ENCODE measurements at places on chromosomes 12 and 14.

GRCh38 chr12:114841557-114842251 is 157.7 kb upstream of the TBX3 start:
- DNase-seq: no peak
- no peak overlapping the region for H3K4me3 ChIP-seq
- no peaks in the 10 kb centered on the region for H3K36me3 ChIP-seq
- no peak overlapping the region for H3K27ac ChIP-seq
- no peaks in the 10 kb centered on the region for H3K4me1 ChIP-seq

DNA sequence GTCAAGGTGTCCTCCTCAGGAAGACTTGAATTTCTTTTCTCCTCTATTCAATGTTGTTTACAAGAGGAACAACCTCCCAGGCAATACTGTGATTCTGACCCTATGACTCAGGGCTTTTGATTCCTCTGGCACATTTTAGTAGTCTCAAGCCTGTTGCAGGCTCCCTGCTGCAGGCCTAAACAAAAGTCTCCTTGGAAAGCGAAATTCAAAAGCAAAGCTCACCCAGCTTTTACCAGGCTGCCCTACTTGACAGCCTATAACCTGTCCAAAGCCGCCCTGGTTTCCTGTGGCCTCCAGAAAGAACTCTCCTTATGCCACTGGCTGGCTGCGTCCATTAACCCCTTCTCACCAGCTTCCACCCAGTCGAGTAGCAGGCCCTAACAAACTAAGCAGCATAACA is 11.6 kb downstream of the FGD6 start:
- H3K27me3 ChIP-seq: no peaks in the 10 kb centered on the region
- H3K36me3 ChIP-seq: no peaks in the 10 kb centered on the region
- H3K4me1 ChIP-seq: no peaks in the 10 kb centered on the region
- DNase-seq: no peak
- no peak overlapping the region for H3K4me3 ChIP-seq
- H3K27ac ChIP-seq: no peak overlapping the region

DNA sequence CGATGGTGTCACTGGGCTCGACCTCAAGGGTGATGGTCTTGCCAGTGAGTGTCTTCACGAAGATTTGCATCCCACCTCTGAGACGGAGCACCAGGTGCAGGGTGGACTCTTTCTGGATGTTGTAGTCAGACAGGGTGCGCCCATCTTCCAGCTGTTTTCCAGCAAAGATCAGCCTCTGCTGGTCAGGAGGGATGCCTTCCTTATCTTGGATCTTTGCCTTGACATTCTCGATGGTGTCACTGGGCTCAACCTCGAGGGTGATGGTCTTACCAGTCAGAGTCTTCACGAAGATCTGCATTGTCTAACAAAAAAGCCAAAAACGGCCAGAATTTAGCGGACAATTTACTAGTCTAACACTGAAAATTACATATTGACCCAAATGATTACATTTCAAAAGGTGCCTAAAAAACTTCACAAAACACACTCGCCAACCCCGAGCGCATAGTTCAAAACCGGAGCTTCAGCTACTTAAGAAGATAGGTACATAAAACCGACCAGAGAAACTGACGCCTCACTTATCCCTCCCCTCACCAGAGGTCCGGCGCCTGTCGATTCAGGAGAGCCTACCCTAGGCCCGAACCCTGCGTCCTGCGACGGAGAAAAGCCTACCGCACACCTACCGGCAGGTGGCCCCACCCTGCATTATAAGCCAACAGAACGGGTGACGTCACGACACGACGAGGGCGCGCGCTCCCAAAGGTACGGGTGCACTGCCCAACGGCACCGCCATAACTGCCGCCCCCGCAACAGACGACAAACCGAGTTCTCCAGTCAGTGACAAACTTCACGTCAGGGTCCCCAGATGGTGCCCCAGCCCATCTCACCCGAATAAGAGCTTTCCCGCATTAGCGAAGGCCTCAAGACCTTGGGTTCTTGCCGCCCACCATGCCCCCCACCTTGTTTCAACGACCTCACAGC is 717 bp downstream of the UBC start:
- H3K27me3 ChIP-seq: no peaks in the 10 kb centered on the region
- peaks cover 5% of the 10 kb centered on the region for H3K36me3 ChIP-seq
- H3K27ac ChIP-seq: peak overlapping the region; percentile 97
- DNase-seq: peak; percentile 87
- peak overlapping the region; percentile 79 for H3K4me3 ChIP-seq

DNA sequence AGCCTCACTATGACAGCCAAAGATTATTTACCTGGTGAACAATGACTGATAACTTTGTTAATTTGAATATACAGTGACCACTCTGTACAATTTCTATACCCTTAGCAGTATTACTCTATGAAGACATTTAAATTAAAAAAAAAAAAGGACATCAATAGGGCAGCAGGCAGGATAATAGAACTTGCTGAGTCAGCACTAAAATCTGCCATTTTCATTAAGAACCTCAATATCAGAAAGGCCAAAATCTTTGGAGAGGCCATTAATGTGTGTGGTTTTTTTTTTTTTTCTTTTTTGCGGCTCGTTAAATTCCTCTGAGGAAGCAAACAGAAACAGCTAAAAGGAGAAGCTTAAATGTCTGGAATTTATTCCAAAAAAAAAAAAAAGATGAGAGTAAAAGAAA is 73.7 kb downstream of the FOXN3 start:
- H3K4me3 ChIP-seq: no peak overlapping the region
- no peak overlapping the region for H3K27ac ChIP-seq
- peaks cover 6% of the 10 kb centered on the region for H3K4me1 ChIP-seq
- peaks cover 3% of the 10 kb centered on the region for H3K36me3 ChIP-seq
- DNase-seq: no peak
- no peaks in the 10 kb centered on the region for H3K27me3 ChIP-seq

DNA sequence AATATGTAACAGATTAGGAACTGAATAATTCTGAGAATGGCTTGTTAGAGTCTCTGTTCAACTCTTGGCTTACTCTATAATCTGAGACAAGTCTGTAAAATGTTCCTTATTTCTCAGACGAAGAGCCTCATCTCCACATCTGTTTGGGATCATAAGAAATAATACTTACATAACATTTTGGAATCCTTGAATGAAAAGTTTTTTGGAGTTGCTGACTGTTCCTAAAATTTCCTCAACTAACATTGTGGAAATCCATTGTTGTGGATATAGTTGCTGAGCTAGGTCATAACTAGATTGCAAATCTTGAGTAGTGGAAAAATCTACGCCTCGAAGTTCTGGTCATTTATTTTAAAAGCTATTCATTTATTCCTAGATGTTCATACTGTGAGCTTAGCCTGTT is 402.9 kb downstream of the ZFP36L1 start:
- H3K27ac ChIP-seq: no peak overlapping the region
- H3K27me3 ChIP-seq: no peaks in the 10 kb centered on the region
- peaks cover 3% of the 10 kb centered on the region for H3K4me1 ChIP-seq
- no peaks in the 10 kb centered on the region for H3K36me3 ChIP-seq

DNA sequence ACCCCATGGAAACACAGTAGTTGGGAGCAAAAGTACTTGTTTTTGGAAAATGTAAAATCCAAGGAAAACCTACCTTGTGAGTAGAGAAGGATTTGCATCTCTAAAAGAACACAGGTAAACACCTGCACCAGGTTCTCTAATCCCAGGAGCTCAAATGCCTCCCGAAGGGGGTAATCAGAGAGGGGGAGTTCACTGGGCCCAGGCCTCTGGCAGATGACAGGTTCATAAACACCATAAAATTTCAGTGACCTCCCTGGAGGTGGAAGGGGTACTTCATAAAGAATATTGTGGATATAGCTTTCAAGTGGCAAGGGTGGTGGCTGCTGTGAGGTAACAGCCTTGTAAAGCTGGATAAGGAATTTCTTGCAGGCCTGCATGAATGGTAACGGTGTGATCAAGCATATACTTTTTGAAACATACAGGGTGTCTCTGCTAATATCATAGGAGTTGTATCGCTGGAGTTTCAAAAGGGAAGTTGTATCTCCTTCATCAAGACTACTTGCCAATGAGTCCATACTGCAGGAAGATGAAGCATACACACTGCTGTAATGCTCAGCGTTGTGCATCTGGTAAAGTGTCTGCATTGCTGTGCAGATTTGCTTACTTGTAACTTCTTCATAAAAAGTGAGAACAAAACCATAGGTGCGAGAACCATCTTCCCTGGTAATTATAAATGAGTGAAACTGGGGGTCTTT is 111.3 kb downstream of the DENND5B start:
- H3K27ac ChIP-seq: no peak overlapping the region
- no peaks in the 10 kb centered on the region for H3K4me1 ChIP-seq
- H3K36me3 ChIP-seq: no peaks in the 10 kb centered on the region
- no peak overlapping the region for H3K4me3 ChIP-seq
- DNase-seq: no peak
- H3K27me3 ChIP-seq: peaks cover 9% of the 10 kb centered on the region

- no peaks in the 10 kb centered on the region for H3K27me3 ChIP-seq
- peaks cover 50% of the 10 kb centered on the region for H3K36me3 ChIP-seq
- peak overlapping the region; percentile 68 for H3K27ac ChIP-seq
- H3K4me1 ChIP-seq: peaks cover 26% of the 10 kb centered on the region
- DNase-seq: no peak
Observed at GRCh38 chr12:121781998-121782979, 11.2 kb downstream of the RHOF start.

DNA sequence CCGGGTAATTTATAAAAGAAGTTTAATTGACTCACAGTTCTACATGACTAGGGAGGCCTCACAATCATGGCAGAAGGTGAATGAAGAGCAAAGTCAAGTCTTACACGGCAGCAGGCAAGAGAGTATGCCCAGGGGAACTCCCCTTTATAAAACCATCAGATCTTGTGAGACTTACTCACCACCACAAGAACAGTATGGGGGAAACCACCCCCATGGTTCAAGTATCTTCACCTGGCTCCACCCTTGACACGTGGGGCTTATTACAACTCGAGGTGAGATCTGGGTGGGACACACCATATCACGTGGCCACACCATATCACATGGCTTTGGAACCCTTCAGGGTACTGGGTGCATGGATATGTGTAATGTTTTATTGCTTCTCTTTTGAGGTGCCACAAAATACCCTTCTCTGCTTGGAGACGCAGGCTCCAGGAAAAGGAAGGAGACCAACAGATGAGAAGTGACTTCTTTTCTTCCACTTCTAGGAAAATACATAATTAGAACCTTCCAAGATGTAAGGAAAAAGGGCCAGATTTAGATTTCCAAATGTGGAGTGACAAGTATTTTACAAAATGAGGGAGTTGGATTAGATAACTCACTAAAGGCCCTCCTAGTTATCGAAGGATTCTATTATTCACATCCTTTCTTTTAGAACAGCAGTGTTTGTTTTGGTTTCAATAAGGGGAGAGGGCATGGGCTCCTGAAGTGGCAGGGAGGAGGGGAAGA is 33.1 kb upstream of the ETFBKMT start:
- H3K27me3 ChIP-seq: no peaks in the 10 kb centered on the region
- H3K4me1 ChIP-seq: no peaks in the 10 kb centered on the region
- H3K4me3 ChIP-seq: no peak overlapping the region
- DNase-seq: no peak
- no peak overlapping the region for H3K27ac ChIP-seq

All from T-cell (primary cell).